ENCODE measurements at places on chromosomes 7 and 10.

- no peak for DNase-seq
Observed at GRCh38 chr7:13333371-13333770, 645.9 kb downstream of the ARL4A start.

DNA sequence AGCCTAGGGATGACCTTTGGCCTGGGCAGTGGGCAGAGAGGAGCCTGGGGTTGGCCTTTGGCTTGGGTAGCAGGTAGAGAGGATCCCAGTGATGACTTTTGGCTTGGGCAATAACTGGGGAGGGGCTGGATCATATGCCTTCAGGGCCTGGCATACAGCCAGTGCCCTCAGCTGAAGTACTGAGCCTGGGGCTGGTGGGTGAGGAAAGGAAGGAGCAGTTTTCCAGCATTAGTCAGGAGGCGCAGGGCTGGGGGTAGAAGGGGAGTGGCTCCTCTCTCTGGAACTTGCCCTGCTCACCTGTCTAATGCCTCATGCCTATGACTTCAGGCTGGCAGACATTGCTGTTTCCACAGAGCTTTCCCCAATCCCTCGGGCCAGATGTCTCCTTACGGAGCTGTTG, 15.2 kb upstream of the COMTD1 start:
- DNase-seq: no peak

GRCh38 chr7:41916450-41916927, 213.6 kb upstream of the INHBA start:
- peak; percentile 70 for DNase-seq

DNA sequence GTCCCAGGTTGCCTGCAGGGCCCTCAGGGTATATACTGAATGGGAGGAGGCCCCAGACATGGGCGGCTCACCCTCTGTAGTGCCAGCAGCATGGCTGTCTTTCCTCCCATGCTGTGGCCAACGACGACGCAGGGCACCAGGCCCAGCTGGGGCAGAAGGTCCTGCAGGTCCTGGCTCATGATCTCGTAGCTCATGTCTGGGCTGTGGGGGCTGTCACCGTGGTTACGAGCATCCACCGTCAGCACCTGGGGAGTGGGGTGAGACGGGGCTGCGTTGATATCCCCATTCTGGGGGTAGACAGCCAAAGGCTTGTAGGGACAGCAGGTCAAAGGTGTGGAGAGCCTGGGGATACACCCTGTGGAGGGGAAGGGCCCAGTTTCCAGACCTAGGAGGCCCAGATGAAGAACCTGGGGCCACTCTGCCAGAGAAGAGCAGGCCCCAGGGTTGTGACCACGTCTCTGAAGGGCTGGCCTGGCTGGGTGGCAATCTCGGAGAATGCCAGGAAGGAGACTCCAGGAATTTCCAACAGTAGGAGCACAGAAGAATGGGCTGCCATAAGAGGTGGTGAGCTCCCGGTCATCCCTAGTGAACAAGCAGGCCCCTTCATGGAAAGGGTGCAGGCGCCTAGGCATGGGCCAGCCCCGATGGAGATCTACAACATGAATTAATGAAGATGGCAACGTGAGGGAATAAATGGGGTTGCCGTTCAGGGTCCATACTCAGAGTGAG, 947 bp downstream of the ABHD11 start:
- no peak for DNase-seq

- no peak for DNase-seq
Observed at GRCh38 chr10:48564466-48565160, 40.3 kb downstream of the ARHGAP22 start.

GRCh38 chr10:51045871-51046270, 28.4 kb upstream of the PRKG1 start:
- DNase-seq: no peak

DNA sequence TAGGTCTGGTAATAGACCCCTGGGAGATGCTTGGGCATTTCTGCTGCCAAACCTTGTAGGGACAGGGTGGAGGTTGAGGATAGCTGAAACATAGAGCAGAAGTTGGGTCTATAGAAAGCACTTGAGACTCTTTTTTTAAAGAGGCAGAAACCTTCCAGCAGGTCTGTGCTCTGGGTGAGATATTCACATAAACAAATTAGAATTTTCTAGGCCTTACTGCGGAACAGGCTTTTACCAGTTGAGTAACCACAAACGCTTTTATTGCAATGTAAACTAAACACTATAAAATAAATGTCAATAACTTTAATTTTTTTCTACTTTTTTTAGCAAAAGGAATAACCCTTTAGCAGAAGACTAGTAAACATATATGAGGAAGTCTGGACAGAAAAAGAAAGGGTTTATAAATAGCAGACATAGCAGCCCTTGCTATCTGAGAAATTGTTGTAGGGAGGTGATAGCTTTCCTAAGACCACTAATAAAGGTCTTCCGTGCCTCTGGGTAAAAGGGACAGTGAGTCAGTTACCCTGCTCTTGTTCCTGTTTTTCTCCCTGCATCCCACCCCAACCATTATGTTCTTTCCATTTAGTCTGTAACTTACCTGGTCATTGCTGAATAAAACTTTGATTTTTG, 38.7 kb downstream of the CACNB2 start:
- no peak for DNase-seq

- DNase-seq: no peak
Observed at GRCh38 chr7:53100091-53100490, 64.7 kb downstream of the POM121L12 start.

DNA sequence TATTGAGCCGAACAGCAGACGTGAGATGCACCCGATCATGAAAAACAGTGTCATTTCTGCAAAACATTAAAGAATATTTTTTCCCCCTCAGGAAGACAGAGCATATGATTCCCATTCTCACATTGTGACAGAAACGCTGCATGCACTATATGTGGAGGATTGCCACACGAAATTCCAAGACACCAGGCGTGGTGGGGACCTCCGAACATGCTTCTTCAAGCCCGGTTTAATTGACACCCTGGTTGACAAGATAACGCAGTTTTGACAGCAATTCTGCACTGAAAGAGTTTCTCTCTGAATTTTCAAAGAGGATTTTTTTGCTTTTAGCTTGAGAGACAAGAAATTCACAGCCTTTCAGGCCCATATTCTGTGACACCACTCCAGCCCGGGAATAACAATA, 442.8 kb upstream of the NRP1 start:
- no peak for DNase-seq

GRCh38 chr7:104275900-104276299, 52.5 kb upstream of the LHFPL3 start:
- DNase-seq: no peak

DNA sequence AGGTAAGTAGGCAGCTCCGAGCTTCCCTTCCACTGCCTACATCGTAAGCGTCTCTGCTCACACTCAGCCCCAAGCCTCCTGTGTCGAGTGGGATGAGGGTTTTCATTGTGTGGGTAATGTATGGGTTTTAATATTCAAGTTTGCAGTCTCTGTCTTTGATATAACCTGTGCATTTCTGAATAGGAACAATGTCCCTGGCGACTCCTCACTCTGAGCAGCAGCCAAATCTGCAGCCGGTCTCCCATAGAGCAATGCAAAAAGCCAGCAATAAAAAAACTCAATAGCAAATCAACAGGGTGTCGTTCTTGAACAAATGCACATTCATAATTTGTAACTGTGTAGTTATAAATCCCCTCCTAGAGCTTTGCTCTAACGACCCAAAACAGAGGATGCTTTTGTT, 33.4 kb downstream of the PPP1R17 start:
- DNase-seq: no peak

- no peak for DNase-seq
Observed at GRCh38 chr7:70763961-70764691, 367.8 kb upstream of the GALNT17 start.

GRCh38 chr10:70344144-70344543, 38.3 kb downstream of the LRRC20 start:
- no peak for DNase-seq

DNA sequence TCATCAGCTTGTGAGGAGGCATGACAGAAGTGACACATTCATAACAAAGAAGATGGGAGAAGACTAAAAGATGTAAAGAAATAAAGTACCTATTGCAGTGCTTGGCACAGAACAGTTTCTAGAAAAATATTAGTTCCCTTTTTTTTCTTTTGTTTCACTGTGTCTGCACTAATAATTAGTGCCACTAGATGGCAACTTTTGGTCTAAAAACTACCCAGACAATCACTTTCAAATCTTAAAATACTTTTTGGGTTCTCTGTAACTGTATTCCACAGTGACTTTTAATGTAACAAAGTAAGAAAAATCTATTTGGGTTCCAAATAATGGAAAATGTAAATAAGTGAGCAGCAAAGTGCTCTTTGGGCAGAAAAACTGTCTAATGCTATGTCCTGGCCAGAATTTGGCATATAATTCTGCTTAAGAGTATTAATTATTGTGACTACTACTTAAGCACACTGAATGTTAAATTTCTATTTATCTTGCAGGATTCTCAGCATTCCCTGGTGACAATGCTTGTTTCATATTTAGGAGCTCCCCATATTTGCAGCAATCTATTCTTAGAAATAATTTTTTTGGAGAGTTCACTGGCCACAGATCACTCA, 134.8 kb upstream of the KIF5B start:
- DNase-seq: peak; percentile 46
